ENCODE measurements at places on chromosomes 12 and 14.
A peak's percentile ranks its signal among the peaks of the same experiment; 100 is the strongest.

DNA sequence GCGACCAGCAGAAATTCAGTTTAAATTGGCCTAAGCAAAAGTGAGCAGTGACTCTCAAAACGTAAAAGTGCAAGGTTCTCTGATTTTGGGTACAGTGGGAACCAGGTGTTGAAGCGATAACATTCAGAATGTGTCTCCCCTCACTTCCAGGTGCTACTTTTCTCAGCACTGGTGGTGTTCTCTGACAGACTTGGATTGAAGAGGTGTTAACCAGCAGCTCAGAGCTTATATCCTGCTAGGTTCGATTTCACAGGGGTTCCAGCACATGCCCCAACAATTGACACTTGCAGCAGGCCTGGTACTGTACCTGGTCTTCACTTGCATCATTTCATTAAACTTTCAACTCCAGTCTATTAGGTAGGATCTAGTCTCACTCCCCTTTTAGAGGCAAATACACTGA, 680.2 kb downstream of the VRK1 start:
- no peak for DNase-seq

GRCh38 chr12:94795520-94795919, 145.2 kb upstream of the TMCC3 start:
- DNase-seq, result peak; percentile 90

- no peak for DNase-seq
These were observed 8.6 kb downstream of the SPTLC2 start for GRCh38 chr14:77607741-77608302.

DNA sequence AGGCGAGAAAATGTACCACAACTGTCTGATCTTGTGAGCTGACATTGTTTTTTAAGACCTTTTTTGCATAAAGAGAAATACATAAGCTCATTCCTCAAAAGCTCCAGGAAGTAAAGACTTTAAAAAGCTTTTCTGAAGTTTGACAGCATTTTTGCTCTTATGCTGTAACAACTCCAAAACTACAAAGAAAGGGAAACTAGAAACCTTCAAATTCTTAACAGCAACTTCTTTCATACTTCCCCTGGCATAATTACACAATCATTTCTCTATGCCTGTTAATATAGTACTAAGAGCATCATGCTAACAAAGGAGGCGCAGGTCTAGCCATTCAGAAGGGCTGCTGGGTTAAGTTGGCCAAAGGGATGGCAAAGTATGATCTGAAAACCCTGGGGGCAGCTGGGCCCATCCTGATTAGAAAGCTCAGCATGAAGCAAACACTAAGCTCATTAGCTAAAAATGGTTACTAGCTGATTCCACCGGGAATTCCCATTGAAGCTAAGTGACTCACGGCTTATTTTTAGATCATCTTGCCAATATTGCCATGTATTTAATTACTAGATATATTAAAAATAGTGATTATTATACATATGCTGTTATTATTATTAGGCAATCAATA, 26.1 kb upstream of the ANP32D start:
- no peak for DNase-seq

DNA sequence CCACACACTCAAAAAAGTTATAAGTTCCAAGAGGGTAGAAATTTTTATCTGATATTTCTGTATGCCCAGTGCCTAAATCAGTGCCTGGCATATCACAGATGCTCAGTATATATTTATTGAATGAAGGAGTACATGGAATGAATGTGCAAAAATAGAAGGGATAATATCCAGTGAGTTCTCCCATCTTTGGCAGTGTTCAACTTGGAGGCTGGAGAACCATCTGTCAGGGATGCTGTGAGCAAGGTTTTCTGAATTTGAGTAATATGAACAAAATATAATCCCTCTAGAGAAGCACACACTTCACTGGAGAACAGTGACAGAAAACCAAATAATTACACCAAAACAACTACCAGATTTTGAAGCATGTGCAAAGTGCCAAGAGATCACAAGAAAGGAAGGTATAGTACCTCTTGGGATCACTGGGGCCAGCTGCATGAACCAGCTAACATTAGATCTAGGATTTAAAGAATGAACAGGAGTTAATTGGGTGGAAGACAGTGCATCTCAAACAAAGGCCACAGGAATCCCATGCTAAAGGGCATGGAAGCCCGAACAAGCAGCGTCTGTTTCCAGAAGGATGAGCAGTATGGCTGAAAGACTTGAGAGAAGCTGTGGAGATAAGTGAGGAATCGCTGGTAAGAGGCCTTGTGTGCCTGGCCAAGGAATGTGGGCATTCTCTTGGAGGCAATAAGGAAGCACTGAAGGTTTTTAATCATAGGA, 11.5 kb downstream of the SLC8A3 start:
- DNase-seq, result no peak

DNA sequence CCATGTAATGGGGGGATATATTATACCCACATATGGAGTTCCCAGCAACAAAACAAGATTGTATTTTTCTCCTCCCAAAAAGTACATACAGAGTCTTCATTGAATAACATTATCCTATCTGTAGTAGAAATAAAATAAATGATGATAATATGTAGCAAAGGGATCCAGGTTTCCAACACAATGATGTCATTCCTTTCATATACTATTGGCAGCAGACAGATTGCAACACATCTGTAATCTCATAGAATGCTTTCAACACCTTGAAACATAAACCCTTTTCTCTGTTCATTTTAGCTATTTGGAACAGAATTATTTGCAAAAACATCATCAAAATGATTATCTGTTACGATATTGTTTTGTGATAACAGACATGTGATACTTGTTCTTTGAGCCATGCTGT, 317.6 kb downstream of the DPF3 start:
- no peak for DNase-seq
